ENCODE measurements at places on chromosomes 3 and 15.
A peak's percentile ranks its signal among the peaks of the same experiment; 100 is the strongest.

DNA sequence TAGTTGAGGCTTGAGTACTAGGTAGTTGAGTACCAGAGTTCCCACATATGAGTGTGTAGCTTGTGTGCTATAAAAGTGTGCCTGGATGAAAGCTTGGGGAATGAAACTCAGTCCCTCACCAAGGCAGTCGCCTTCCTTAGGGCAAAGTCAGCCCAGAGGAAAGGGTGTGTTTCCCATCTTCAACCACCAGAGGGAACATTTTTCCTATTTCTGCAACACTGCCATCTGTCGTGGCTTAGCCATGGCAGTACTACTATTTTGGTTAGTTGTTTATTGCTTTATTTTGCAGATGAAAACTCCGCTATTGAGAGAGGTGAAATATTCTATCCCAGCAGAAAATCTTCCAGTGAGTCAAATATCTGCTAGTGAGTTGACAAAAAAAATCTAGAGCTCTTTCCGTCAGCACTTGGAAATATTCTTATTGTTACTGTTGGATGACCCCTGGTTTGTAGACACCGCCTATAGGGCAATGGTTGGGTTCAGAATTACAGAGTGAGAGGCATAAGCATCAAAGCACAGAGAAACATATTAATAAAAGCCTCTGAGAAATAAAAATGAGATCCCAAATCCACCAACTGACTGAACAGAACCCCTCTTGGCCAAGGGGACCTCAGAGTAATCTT lies 239.9 kb downstream of the CPNE4 start:
- DNase-seq: no peak

DNA sequence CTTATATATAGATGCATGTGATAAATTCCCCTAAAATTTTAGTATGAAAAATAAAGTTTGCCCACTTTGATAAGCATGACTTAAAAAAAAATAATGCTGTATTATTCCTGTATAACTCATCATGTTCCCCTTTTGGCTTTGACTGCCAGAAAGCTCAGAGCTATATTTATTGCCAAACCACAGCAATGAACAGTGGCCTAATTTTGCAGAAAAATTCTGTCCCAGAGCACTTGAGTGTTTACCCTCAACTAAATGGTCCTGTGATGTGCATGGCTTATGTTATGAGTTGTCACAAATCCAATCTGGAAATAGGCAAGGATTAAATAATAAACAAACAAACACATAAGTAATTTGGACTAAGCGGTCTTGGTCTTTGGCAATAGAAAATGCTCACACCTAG lies 276.7 kb downstream of the SLC9A9 start:
- DNase-seq: no peak

DNA sequence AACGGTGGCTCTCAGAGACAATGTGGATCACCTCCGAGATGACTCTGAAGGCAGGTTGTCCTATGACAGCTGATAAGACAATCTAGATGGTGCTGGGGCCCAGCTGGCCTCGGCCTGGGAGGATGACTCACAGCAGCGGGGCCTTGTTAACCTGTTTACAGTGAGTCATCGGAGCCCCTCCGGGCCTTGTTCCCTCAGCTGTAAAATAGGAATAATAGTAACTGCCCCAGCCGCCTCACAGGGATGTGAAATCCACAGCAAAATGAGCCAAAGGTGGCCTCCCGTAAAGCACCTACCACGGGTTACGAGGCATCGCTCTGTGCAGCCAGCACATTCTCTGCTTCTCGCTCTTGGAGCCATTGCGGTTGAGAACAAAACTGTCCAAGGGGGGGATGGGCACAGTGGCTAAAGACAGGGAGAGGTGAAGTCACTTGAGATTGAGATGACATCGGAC lies 88.6 kb upstream of the RASGRF1 start:
- no peak for DNase-seq

DNA sequence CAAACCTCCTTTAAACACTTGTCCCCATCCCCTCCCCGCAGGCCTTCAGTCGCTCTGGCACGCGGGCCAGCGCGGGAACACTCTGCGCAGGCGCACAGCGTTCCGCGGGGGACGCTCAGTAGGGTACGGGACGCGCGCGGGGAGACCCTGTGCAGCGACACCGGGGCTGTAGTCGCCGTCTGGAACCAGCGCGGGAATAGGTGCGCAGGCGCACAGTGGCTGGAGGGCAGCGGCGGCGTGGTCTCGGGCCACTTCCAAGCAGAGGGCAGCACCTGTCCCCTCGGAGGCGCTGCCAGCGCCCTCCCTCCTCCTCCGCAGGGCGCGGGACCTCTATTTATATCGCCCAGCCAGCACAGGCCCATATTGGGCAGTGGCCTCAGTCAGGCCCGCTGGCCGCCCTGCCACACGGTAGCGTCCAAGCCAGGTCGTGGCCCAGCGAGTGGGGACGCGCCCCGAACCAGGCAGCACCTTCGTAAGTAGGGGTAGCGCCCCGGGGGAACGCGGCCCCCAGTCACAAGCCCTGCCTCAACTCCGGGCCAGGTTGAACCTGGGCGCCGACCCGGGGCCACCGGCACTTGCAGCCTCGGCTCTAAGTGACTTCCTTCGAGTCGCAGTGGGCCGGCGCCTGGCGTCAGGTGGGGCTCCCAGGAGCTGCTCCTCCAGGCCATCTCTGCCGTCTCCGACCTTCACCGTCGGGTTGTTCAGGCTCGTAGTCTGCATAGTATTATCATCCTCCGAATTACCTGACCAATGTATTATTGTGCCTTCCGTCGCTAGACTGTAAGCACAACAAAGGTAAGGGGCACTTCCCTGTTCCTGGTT lies at the start of gene KBTBD12:
Gene KBTBD12, plus strand, starts transcription at position 118 of the 822 bp plus-strand sequence. CDS start 7,830 bp downstream, outside the sequence.
- no peak for DNase-seq

- DNase-seq: no peak
Observed at GRCh38 chr3:12303534-12303933, 14.7 kb downstream of the PPARG start.

GRCh38 chr15:54101664-54102270 lies 123.5 kb downstream of the UNC13C start:
- DNase-seq: no peak

- DNase-seq: no peak
Observed at GRCh38 chr3:46102059-46102779, 74.9 kb upstream of the XCR1 start.

DNA sequence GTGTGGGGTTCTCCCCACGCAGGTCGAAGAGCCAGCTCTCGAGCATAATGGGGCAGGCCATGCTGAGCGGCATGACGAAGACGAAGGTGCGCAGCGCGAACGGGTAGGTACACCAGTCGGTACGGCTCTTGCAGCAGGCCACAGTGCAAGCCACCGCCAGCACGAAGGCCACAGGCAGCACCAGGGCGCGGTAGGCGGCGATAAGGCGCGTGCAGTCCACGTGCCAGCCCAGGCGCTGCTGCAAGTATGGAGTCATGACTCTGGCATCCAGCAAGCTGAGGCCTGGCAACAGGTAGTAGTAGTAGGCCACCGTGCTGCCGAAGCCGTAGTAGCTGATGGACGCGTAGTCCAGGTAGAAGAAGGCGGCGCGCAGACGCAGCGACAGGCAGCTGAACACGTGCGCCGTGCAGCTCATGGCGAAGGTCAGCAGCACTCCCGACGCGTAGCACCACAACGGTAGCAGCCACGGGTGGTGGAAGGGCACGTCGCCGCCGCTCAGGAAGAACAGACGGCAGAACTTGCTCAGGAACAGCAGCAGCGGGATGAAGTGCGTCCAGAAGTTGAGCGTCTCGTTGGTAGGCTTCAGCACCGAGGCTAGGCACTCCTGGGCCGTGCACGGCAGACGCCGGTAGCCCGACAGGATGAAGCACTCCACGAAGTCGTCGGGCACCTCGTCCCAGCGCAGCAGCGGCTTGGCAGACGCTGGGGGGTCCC lies 797 bp downstream of the PAQR9 start:
- no peak for DNase-seq

GRCh38 chr3:4584456-4585249 lies 91.5 kb downstream of the ITPR1 start:
- DNase-seq: no peak

DNA sequence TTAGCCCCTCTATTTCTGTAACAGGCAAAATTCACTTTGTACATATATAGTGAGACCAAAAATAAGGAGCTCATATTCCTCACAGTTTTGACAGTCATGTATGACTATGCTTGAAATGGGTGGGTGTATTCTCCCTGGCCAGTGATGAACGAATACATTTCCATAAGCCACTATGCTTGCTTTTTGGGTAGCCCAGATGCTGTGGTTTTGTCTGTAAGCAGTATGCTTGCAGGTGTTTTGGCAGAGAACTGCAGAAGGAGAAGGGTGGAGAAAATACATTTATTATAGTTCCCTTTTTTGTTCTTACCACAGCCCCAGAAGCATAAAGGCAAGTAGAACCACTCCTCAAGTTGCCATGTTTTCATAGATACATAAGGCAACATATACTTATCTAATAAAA lies 131.2 kb downstream of the RBMS3 start:
- no peak for DNase-seq

- DNase-seq: peak; percentile 85
Observed at GRCh38 chr15:64825431-64826294, at the start of gene PIF1. Gene PIF1, minus strand, starts transcription at chr15:64825647. Its CDS starts 1,312 bp downstream, at chr15:64824335.

DNA sequence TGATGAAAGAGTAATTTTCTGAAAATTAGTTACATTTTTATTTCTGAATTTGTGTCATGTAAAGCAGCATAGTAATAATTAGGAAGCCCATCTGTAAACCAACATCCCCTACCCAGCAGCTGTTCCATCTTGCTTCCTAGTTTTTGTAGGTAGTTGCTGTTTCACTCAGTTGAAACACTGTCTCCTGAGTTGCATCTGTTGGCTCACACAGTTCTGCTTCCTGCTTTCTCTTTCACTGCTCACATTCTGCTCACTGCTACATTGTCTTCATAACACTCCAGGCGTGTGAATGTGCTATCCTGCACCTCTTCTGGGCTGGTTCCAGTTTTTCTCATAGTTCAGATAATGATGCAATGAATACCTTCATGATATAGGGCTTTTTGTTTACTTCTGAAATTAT lies 123.4 kb downstream of the EPHB1 start:
- no peak for DNase-seq

All from activated CD8-positive, alpha-beta memory T cell treated with anti-CD3 and anti-CD28 coated beads, Interleukin-2, amount 50 U/mL, for 48 hours (primary cell).